ENCODE measurements at places on chromosomes 6 and 20.

- no peak for DNase-seq
- H3K4me3 ChIP-seq: no peak overlapping the region
- no peaks in the 10 kb centered on the region for H3K36me3 ChIP-seq
- no peaks in the 10 kb centered on the region for H3K27me3 ChIP-seq
Observed at GRCh38 chr6:134630508-134631121, 312.7 kb upstream of the SGK1 start.

GRCh38 chr6:73375216-73375615 lies 5.5 kb upstream of the OOEP start:
- DNase-seq: no peak
- H3K4me1 ChIP-seq: no peaks in the 10 kb centered on the region
- H3K36me3 ChIP-seq: no peaks in the 10 kb centered on the region
- H3K4me3 ChIP-seq: no peak overlapping the region

- no peak overlapping the region for H3K4me3 ChIP-seq
- no peak overlapping the region for H3K27ac ChIP-seq
- no peaks in the 10 kb centered on the region for H3K36me3 ChIP-seq
- H3K27me3 ChIP-seq: no peaks in the 10 kb centered on the region
- no peak for DNase-seq
Observed at GRCh38 chr6:155265843-155266535, 2.2 kb downstream of the CLDN20 start.

GRCh38 chr20:43836790-43837189 lies 77.9 kb upstream of the TOX2 start:
- H3K36me3 ChIP-seq: no peaks in the 10 kb centered on the region
- no peaks in the 10 kb centered on the region for H3K4me1 ChIP-seq
- no peak for DNase-seq
- H3K27me3 ChIP-seq: peaks cover 10% of the 10 kb centered on the region
- no peak overlapping the region for H3K4me3 ChIP-seq

DNA sequence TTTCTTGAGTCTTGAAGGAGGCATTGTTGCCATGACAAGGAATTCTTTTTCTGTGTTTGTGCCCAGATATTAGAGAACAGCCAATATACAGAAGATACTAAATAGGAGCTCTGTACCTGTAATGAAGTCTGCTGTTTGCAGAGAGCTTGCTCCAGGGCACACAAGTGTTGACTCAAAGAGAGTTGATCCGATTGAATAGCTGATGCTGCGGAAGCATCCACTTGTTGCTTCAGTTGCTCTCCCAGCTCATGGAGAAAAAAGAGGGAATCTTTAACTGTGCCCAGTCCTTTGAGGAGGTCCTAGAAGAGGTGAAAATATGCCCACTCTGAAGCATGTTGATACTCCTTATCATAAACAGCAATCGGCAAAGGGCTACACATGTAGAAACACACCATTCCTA lies 411.4 kb downstream of the ESR1 start:
- H3K4me3 ChIP-seq: no peak overlapping the region
- no peak overlapping the region for H3K27ac ChIP-seq
- peaks cover 9% of the 10 kb centered on the region for H3K36me3 ChIP-seq
- no peaks in the 10 kb centered on the region for H3K4me1 ChIP-seq

DNA sequence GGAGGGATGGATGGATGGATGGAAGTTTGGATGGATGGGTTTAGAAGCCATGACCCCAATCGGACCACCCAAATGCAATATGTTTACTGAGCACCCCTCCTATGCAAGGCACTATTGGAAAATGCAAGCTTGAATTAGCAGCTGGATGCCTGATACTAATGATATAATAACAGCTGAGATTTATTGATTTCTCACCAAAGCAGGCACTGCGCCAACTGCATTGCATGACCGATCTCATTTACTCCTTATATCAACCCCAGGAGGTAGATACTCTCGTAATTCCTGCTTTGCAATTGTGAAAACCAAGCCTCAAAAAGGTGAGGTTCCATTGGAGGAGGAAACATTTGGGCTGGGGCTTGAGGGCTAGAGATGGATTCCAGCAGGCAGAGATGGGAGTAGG lies 89.7 kb downstream of the KCNB1 start:
- H3K36me3 ChIP-seq: no peaks in the 10 kb centered on the region
- no peak for DNase-seq
- H3K27ac ChIP-seq: no peak overlapping the region
- no peak overlapping the region for H3K4me3 ChIP-seq
- peaks cover 19% of the 10 kb centered on the region for H3K27me3 ChIP-seq

All from fibroblast of lung (primary cell).